Activated CD8-positive, alpha-beta memory T cell treated with anti-CD3 and anti-CD28 coated beads for 1 hour (primary cell): ENCODE measurements at places on chromosomes 2 and 18.

- no peak for DNase-seq
Observed at GRCh38 chr2:164662066-164662465, 40.8 kb upstream of the GRB14 start.

- DNase-seq, result no peak
Observed at GRCh38 chr2:159456500-159457426, 159.6 kb downstream of the BAZ2B start.

DNA sequence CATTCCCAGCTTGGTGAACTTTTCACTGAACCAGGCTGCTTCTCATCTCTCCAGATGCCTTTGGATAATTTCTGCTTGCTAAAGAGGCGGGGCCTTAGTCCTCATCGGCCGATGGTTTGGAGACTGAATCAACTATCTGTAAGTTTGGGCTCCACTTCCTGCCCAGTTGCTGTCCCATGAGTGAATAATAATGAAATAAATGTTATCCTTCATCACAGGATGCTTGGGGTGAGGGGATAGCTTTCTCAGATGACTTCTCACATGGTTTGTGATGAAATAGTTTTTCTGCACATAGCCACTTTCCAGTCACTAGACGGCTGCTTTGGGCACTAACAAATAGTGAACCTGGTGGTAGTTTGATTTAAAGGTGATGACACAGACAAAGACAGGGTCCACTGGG is 376.6 kb upstream of the TRIB2 start:
- DNase-seq, result no peak

- no peak for DNase-seq
Observed at GRCh38 chr18:37734406-37734805, 168.8 kb upstream of the CELF4 start.

GRCh38 chr18:777021-777420 is 35.0 kb downstream of the YES1 start:
- DNase-seq, result no peak

- no peak for DNase-seq
Observed at GRCh38 chr18:39172695-39173421, 1607.3 kb upstream of the CELF4 start.

- DNase-seq, result no peak
Observed at GRCh38 chr2:80670763-80671162, 366.2 kb upstream of the LRRTM1 start.

- no peak for DNase-seq
Observed at GRCh38 chr2:6423157-6423556, 442.6 kb downstream of the CMPK2 start.

DNA sequence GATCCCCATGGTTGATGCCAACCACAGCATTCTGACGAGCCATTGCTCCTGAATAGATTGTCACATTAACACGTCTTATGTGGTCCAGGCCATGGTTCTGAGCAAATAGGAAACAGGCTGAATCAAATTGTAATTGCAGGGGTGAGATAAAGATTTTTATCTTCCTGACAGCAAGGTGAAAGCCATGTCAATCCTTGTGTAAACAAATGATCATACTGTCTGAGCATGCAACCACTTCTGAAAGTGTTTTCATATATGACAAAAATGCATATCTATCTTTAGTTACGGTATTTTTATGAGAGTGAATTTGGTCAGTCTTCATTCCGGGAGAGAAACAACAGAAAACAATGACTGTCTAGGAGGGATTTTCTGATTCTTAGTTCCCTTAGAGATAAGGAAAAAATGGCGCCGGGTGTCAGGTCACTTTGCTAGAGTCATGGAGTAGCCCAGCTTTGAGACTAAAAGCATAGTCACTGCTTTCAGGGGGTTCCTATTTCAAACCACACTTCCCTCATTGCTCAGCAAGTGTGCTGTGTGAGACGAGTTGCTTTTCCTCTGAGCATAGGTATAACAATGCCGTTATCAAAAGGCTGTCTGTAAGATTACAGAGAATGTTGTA is 958.9 kb downstream of the DCDC2C start:
- no peak for DNase-seq

GRCh38 chr18:68399721-68400120 is 315.2 kb downstream of the TMX3 start:
- no peak for DNase-seq

DNA sequence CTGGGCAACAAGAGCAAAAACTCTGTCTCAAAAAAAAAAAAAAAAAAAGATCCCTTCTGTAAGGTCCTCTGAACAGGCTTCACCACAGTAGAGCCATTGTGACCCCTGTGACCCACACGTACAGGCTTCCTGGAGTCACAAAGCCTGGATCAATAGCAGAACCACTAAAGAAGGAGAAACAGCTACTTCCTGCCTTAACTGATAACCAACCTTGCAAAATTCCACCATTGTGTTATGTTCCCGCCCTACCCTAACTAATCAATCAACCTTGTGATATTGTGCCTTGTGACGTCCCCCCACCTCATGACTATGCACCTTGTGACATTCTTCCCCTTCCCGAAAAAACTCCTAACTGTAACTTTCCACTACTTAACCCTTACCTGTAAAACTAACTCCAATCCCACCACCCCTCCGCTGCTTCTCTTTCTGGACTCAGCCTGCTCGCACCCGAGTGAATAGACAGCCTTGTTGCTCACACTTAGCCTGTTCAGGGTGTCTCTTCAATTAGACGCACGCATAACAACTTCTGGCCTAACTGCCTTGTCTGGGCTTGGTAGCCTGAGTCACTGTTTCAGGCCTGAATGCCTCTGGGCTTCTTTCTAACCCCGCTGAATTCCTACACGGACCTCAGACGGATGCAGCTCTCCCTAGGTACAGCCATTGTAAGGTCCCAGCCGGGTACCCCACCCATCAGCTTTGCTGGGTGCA is 13.9 kb downstream of the SCYGR8 start:
- DNase-seq, result no peak

GRCh38 chr2:19652811-19653210 is 249.0 kb downstream of the TTC32 start:
- no peak for DNase-seq

DNA sequence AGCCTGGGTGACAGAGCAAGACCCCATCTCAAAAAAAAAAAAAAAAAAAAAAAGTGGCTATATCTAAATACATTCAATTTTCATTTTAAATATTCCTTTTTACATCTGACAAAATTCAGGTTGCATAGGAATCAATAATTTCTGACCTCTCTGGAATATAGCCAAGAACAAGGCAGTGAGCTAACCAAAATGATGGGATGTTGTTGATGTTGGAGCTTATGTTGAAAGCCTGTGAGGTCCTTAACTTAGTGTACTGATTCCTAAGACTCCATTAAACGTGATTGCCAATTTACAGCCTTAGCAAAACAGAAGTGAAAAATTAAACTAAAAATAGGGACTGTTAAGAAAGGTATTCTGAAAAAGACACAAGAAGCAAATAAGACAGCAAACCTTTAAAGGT is 109.6 kb downstream of the MEP1B start:
- DNase-seq, result no peak

GRCh38 chr2:16425462-16426336 is 239.9 kb downstream of the CYRIA start:
- no peak for DNase-seq

- no peak for DNase-seq
Observed at GRCh38 chr2:216474925-216475670, 23.5 kb upstream of the RPL37A start.

DNA sequence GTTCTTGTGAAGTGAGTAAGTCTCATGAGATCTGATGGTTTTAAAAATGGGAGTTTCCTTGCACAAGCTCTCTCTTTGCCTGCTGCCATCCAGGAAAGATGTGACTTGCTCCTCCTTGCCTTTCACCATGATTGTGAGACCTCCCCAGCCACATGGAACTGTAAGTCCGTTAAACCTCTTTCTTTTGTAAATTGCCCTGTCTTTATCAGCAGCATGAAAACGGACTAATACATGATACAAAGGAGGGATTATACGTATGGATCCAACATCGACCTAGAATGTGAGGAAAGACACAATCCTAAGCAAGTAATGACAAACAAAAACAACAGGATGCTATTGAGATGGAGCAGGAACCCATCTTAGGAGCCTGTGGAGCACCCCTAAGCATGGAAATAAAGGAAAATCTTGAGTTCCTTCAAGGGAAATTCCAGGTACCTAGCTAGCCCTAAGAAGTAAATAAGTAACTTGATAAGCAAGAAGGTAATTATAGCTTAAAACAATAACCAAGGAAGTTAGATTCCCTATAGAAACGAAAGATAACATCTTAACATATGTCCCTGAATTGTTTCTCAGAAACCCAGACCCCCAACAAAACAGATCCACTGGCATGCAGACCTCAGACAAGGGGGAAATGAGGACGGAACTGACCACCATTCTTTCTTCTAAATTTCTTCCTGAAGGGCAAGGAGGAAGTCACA is 1.5 kb upstream of the TNFRSF11A start:
- no peak for DNase-seq

DNA sequence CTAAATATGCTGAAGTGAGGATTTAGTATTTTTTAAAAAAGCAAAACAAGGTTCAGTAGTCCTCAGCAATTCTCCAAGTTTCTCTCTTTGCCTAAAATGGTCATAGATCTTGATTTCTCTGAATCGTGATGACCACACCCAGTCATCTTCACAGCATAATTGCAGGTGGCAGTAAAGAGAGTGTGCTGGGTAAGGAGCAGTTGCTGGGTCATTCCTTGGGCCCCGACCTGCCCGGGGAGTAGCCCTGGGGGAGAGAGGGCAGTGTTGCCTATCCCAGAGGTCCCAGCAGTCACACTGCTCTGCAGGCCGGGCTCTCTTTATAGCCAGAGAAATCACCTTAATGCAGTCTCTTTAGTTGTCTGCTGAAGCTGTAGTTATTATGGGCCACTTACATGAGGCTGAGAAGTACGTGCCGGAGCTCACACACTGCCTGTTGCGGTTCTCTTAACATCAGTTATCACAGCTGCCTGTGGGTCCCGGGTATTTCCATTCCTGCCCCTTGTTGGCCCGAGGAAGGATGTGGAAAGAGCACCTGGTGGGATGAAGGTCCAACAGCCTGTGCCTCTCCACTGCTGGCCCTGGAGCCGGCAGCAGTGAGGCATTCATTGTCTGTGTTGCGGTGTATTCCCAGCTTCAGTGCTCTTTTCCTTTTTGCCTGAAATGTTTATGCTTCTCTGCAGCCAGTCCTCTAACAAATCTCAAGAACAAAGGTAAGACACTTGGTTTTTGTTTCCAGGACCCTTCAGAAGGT is 230.1 kb downstream of the ALPK2 start:
- no peak for DNase-seq

DNA sequence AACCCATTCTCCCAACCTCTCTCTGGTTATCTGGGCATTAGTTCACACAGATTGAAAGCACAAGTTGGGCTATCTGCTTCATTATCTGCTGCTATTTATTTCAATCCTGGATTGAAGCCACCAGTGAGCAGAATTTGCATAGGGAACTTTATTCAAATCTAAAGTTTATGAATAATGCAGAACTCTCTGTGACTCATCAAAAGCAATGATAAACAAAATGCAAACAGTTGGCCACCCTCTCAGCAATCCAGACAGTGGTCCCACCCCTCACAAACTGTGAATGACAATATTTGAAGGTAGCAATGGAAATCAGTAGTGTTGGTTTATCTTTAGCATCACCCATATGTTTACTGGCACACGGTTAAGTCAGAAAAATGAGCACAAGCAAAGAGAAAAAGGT is 106.8 kb upstream of the TMEM178A start:
- no peak for DNase-seq

DNA sequence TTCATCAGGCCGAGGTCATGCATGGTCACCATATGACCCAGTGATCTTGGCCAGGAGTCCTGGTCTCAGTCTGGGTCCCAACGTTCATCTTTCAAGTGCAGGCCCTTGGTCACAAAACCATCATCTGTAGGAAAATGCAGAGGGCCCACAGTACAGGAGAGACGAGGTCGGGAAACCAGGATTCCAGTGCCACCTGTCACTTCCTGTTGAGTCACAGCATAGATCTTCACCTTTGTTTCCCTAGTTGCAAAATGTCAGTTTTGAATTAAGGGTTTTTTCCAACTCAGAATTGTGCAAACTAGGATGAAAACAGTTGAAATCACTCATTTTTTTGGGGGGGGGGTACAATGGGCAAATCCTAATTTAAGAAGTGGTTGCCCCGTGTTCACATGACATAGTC is 162.2 kb downstream of the INSIG2 start:
- DNase-seq, result no peak

- DNase-seq, result no peak
Observed at GRCh38 chr2:6290217-6291015, 575.3 kb downstream of the CMPK2 start.

DNA sequence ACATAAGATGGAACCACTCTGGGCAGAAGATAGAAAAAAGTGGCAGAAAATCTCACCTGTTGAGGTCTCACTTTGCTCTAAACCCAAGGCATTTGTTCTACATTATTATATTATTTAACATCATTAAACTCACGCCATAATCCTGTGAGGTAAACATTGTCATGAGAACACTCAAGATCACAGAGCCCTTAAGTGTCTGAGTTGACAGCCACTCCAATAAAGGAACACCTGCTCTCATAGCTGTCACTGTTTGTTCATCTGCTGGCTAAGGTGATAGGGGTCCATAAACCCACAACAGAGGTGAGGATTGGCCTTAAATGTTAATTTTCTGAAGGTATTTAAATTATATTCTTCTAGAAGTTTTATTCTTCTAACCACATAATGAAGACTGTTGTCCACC is 439.7 kb downstream of the RIT2 start:
- no peak for DNase-seq

- no peak for DNase-seq
Observed at GRCh38 chr18:26386002-26386401, 159.8 kb downstream of the TAF4B start.

DNA sequence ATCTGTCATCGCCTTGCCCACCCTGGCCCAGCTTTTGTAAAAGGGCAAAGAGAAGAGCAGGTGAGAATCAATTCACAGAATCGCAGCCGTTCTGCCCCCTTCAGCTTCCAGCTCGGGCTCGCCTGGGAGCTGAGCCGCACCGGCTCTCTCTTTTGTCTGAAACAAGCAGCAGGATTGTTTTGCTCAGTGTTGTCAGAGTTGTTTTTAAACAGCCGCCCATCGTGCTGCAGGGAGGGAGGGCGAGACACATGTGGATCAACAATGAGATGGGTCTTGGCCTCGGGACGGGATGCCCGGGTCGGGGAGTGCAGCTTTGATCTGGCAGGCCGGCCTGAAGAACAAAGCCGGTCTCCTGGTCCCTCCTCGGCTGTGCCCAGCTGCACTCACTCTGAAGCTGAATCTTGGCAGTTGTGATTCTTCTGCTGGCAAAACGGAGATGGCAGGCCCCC is 39.7 kb upstream of the HDAC4 start:
- DNase-seq, result no peak

DNA sequence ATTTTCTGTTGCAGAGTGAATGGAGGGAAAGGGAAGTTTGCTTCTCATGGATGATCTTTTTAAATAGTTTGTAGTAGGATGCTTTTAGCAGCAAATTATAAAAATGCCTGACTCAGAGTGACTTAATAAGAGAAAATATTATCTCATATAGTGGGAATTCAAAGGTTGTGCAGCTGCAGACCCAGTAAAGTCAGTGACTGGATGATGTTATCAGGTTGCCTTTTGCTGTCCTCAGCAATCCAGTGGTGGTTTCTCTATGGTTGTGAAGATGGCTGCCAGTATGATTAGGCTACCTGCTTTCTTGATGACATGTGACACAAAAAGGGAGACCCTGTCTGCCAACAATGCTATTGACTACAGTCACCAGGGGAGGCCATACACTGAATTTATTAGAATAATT is 184.8 kb downstream of the DIS3L2 start:
- no peak for DNase-seq
